ENCODE measurements at places on chromosomes 1 and 21. TPM values are rescaled to one million over a fixed set of nuclear protein-coding genes. Genes with fewer than 3 reads are reported as not detected.

DNA sequence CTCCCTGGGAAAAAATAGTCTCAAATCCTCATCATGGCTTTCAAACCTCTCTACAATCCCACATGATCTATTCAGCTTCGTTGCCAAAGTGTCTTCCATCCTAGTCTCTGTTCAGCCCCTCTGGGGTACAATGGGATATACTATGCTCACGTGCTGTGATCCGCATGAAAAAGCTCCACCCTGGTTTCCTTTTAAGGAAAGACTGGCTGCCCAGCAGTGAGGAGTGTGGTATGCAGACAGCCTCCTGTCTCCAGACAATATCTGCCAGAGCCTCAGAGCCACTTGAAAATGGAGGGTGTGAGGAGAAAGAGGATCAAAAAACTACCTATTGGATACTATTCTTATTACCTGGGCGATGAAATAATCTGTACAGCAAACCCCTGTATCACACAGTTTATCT, 194.5 kb downstream of the LHX8 start:
- DNase-seq: no peak

The AMY1A gene
- total RNA-seq: not detected

The GPR25 gene
- total RNA-seq: not detected

DNA sequence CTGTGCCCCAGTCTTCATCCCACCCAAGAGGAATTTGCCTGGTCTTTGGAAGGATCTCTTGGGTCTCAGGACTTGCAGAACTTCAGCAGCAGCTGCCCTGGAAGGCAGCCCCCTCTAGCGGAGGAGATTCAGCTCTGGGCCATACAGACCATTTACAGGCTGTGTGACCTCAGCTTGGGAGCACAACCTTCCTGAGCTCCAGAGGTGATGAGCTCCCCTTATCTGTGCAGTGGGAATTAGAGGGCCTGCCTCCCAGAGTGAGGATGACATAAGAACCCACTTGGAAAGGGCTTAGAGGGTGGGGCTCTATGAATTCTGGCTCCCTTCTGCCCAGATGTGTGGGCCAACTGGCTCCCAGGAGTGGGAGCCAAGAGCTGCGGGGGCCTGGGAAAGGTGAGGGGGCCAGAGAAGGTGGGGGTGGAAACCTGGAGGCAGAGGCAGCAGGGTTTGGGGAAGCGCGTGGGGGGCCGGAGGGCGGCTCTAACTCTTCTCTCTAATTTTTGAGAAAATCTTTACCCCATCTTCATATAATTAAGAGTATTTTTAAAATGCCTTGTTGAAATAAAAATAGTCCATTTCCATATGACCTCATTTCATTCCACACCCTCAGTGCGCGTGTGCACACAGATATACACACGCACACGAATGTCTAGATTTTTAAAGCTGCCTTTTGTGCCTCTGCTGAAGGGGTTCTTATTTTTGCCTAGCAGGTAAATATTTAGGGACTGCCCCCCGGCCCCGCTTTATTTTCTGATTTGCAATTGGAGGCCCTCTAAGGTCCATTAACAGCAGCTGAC, 21.5 kb downstream of the EPHB2 start:
- DNase-seq: no peak

Measured in PC-9 (cell line).